SK-MEL-5 (cell line): ENCODE measurements at places on chromosomes 5 and 9.

GRCh38 chr5:172079876-172080275 is 73.4 kb upstream of the FBXW11 start:
- no peak for DNase-seq

- DNase-seq, result no peak
Measured at GRCh38 chr5:139094154-139095131, 103.7 kb downstream of the SIL1 start.

DNA sequence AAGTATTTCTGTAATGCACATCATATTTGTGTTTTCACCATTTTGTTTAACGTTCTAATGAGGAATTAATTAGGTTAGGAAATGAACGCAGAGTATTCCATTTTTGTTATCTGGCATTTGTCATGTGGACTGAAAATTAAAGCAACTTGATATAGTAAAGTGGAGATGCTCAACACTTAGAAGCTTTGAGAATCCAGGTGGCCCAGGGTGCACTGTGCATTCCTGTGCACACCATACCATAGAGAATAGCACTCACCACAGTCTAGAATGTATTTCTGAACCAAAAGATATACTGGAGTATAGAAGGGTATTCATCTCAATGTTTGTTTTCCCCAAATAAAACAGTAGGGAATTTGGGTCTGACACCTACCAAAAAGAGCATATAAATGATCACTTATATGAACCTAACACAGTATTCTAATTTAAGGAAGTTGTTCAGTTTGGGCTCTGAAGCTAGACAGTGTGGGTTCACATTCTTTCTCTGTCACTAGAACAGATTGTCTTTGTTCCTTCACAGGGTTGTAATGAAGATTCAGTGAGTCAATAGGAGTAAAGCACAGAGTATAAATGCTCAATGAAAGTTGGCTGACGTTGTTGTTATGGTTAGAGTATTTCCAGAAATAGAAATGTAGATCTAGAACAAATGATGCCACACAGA is 125.6 kb upstream of the DMRT1 start:
- DNase-seq, result peak; percentile 94

GRCh38 chr5:91139572-91140200 is 243.4 kb downstream of the ARRDC3 start:
- DNase-seq, result no peak

- DNase-seq, result no peak
Measured at GRCh38 chr5:104951829-104952228, 1389.2 kb upstream of the NUDT12 start.

GRCh38 chr9:135663451-135663770 is 302 bp downstream of the LCN9 start:
- DNase-seq, result no peak

DNA sequence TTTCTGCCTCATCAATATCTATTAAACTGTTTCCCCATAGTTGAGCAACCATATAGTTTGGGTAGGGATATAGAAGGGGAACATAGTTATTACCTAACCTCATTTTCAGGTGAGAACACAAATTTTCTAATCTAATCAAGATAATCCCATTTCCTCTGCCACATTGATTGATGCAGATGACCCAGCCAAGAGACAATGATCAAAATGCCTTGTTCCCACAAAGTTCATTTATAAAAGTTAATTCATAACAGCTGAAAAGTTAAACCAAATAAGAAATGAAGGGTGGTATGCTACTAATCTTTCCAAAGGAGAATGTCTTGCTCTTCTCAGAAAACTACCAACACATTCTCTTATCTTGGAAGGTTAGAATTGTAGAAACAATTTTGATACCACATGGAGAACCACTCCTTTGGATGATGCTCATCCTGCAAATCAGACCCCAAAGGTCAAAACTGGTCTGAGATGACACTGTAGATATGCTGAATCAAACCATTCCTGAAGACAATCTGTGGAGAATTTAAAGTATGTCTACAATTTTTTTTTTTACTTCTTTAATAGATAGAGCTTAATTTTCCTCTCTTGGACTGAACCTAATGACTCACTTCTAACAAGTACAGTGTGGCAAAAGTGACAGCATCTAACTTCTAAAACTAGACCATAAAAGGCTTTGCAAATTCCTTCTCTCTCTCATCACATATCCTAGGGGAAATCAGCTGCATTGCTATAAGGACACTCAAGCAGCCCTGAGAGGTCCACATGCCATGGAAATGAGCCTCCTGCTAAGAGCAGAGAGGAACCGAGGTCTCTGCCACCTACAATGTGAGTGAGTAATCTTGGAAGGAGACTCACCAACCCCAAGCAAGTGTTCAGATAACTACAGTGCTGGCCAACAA is 586.7 kb upstream of the TUSC1 start:
- DNase-seq, result no peak

DNA sequence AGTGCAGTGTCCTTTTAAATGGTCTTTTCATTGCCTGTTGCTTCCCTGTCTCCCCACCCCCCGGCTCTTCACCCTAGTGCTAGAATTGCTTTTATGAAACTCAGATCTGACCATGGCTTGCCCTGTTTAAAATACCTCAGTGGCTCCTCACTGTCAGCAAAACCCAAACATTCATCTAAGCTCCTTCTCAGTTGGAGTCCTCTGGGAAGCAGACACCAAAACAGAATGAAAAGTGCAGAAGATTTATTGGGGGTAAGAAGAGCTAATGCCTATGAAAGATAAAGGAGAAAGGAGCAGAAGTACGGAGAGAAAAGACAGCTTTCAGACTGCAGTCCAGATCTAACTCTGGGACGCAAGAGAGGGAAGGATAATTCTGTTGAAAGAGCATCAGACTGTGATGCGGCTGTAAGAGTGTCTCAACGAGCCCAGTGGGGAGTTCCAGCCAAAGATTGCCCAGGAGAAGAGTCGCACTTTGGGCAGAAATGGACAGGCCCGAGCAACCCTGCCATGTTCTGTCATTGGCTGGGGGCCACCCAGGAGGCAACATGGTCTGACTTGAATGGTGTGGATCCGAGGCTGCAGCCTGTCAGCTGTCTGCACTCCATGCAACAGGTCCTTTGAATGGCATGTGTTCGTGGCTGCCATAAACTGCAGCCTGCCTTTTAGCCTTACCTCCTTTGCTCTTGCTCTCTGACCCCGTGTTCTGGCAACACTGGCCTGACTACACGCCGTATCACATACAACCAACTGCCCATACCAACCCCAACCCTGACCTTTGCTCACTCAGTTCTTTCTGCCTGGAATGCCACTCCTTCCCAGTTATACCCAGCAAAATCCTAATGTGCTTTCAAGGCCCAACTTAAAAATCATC is 55.9 kb downstream of the IRF1 start:
- DNase-seq, result no peak

- DNase-seq, result no peak
Measured at GRCh38 chr5:158413122-158413680, 554.3 kb upstream of the CLINT1 start.

GRCh38 chr5:172168311-172168710 is 19.7 kb downstream of the STK10 start:
- no peak for DNase-seq

GRCh38 chr5:143682929-143683386 is 129.0 kb upstream of the HMHB1 start:
- DNase-seq, result no peak

GRCh38 chr5:147075187-147075586 is 159.6 kb upstream of the STK32A start:
- no peak for DNase-seq

GRCh38 chr5:135508496-135509005 is 27.2 kb downstream of the NEUROG1 start:
- no peak for DNase-seq

DNA sequence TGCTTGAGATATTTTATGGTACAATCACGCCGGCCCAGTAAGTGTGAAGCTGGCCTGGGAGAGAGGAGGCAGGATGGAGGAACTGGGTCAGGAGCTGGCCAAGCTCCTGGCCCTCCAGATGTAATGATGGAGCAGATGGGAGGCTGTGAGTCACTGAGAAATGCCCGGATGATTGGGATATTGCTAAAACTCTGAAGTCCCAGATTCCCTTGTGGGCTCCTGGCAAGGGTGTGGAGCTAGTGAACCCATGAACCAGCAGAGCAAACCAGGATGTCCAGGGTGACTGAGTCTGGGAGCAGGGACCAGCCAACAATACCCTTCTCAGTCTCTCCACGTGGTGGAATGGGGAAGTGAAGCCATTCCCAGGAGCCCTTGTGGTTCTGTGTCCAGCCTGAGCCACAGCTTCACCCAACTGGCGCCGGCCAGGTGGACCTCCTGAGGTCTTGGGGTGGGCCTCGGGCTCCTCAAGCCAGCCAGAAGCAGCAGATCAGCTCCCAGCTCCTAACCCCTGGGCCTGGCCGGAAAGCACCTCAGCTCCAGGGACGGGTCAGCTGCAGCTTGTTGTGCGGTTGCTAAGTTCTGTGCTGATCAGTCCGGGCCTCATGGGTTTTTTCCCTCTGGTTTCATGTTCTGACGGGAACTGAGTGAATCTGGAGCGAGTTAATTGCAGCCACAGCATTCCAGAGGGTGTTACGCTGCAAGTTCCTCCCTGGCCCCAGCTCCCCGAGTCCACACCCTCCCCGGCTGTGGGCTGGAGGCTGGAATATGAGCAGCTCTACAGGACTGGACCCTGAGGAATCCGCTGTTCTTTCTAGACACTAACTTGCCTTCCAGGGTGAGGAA is 37.6 kb downstream of the DUSP1 start:
- DNase-seq, result no peak

DNA sequence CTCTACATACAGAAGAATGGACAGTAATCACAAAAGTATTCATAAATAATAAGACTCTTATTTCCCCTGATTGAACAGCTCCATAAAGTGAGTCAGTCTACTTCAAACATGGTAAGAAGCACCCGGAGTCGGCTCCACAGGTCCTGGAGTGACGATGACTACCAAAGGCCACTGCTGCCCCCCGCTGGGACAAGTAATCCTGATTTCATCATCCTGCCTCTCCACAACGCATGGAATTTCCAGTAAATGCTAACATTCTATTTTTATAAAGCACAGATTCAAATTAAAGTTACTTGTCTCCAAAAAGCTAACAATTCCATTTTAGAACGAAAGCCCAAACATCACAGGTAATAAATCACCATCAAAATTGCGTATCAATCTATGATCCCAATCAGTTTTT is 16.2 kb downstream of the ATPSCKMT start:
- peak; percentile 71 for DNase-seq

DNA sequence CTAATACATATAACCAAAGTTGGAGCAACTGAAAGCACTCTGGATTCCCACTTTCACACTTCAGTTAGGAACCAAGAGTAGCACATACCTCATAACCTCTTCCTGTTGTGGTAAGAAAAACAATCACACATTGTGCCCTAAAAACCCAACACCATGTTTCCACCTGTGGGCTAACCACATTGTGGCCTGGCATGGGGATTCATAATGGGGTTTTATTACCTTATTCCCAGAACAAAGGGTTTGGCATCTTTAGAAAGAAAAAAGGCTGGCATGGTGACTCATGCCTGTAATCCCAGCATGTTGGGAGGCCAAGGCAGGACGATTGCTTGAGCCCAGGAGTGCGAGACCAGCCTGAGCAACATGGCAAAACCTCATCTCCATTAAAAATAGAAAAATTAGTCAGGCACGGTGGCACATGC is 60.6 kb downstream of the HSD17B3 start:
- DNase-seq, result no peak

GRCh38 chr9:90062982-90063381 is 458.2 kb downstream of the GADD45G start:
- DNase-seq, result no peak

DNA sequence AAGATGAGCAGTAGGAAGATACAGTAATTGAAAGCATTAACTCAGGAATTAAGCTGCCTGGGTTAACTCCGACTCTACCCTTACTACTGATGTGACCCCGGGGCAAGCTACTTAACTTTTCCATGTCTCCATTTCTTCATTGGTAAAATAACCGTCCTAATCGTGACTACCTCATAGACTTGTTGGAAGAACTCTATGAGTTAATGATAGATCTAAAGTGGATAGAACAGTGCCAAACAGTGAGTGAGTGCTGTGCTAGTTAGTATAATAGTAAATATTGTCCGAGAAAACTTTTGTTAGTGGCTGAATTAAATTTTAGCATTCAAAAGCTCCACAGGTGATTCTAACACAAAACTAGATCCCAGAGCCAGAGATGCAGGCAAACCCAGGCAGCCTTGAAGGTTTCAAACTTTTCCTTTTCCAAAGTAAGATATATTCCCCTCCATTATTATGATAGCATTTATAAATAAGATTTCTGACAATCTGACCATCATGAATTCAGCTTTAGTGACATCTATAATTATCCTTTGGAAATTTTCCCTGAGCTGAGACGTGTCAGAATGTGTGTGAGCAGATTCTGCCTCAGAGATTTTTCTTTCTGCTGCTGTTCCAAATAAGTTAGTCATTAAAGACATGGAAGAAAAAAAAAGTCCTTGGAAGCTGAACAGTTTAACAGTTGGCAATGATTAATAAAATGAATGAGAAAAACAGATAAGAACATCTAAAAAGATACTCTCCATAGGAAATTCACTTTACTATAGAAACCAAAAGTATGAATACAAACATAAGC is 369.5 kb downstream of the PRELID2 start:
- DNase-seq, result no peak

DNA sequence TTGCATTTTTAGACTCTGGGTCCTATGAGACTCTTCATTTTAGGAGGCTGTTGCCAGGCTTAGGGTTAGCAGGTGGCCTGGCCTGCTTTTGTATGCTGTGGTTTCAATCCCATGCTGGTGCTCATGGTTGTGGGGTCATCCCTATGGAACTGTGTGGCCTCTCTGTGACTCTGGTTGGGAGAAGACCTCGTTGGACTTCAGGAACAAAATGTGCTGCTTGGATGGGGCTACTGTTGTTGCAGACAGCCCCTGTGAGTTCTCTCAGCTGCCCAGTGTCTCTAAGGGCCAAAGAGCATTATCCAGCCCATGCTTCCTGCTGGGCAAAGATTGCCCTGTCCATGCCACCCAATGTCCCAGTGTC is 169.5 kb upstream of the S1PR3 start:
- DNase-seq, result no peak

DNA sequence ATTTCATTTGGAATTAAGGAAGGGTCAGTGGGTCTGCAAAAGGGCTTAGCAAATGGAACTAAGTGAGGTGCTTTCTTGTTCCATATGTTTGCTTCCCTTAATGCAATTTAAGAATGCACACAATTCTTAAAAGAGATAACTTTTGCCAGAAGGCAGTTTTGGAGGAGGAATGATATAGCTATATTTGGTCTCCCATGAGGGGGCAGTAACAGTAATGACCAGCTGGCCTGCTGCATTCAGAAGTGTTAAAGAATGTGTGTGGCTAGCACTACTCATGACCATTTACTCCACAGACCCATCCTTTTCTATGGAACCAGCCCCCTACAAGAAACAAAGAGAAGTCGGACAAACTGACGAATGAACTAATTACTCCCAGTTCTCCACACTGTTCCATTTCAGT is 638.9 kb downstream of the RAB3C start:
- peak; percentile 37 for DNase-seq

DNA sequence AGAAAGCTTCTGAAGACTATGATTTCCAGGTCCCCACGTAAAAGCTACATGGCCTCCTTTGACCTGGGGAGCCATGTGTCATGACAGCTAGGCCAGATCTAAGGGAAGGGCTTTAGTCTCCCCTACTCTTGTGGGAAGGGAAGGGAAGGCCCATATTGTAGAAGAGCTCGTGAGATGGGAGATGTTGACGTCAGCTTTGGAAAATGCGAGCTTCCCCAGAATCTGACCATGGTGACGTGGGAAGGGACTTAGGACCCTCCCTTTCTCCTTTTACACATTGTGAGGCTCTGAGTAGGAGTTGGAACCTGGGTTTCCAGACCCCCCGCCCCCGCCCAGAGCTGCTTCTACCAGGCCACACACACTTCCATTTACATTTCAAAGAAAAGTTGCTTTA is 165.5 kb downstream of the SYK start:
- DNase-seq, result no peak
